ENCODE measurements at places on chromosomes 13 and 19.

DNA sequence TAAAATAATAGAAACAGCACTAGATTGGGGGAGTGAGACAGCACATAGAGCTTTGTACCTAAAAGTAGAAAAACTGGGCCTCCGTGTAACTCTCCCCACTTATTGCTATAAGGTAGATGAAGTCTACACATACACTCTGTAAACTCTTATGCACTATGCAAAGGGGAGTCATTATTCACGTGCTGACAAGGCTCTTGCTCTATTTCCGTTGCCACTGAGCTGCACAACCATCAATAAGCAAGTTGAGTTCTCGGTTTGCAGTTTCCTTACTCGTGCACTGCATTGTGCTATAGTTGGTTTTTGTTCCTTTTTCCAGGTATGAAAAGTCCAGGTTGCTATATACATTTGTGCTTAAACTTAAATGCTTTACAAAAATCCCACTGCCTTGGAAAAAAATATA lies 294.0 kb upstream of the DACH1 start:
- DNase-seq, result no peak

- no peak for DNase-seq
Observed at GRCh38 chr19:401866-402511, 7.0 kb downstream of the C2CD4C start.

- DNase-seq, result no peak
Observed at GRCh38 chr13:81888855-81889254, 1547.9 kb upstream of the SPRY2 start.

GRCh38 chr13:85603735-85604134 lies 195.5 kb downstream of the SLITRK6 start:
- no peak for DNase-seq

GRCh38 chr13:32409561-32410421 lies 18.1 kb downstream of the N4BP2L1 start:
- DNase-seq, result no peak

DNA sequence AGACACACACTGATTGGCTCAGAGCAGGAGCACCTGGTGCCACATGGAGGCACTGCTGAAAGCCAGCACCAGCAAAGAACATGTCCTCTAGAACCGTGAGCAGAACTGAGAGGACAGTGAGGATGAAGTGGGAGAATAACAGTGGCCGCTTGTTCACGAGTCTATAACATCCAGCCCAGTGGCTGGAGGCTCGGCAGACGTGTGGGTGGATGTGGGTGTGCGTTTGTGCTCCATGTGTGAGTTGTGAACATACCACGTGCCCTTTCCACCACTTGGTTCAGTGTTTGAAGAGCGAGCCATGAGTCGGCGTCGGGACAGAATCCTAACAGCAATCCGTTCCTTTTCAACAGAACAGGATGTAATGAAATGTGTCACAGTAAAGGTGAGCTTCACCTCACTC lies 113.0 kb downstream of the SOX1 start:
- no peak for DNase-seq

DNA sequence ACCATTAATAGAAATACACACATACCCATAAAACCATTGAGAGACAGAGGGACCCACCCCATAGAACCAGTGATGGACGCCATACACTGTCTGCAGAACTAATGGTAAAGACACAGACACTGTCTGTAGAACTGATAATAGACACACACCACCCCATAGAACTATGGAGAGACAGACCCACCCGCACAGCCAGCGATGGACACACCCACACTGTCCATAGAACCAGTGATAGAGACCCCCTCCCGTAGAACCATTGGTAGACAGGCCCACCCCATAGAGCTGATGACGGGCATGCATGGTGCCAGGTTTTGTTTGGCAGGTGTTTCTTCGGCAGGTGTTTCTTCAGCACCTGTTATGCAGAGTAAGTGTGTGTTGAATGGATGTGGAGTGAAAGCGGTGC lies 88.3 kb upstream of the TEX29 start:
- DNase-seq, result no peak

DNA sequence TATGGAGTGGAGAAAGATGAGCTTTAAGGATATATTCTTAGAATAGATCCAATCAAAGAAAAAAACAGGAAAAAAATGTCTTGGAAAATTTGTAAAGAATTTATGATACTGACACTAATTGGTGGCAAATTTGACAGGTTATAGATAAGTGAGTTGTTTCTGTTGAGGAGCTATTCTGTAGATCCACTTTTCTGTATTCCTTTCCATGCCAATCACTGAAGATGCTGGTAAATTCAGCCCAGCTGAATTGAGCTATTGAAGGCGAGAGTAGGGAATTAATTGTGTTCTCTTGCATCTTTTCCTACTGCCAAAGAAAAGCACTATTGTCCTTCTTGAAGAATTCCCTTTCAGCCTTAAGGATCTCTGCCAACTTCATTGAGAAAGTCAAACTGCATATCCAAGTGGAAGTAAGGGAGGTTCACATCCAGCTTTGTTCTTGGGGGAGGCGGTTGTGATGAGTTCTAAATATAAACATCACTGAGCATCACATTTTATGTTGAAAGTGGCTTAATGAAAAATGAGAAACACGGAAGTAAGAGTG lies 113.1 kb downstream of the PCDH9 start:
- no peak for DNase-seq

DNA sequence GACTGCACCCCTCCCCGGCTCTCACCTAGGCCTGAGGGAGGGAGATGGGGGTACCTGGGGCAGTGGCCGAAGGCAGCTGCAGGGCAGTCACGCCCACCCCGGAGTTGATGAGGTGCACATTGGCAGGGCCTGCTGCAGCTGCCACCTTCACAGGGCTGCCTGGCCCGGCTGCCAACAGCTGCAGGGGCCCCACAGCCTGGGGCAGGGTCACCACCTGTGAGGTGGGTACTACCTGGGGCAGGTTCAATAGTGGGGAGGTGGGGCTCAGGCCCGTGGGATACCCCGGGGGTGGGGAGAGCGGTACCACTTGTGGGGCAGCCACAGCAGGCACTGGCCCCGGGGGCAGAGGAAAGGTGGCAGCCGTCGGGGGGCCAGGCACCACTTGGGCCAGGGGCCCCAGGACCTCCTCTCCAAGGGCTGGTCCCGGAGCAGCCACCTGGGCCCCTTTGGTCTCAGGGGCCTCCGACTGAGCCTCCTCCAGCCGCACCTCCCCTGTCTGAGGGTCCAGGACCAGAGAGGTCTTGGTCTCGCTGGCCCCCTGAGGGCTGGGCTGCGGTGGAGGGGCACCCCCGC lies 2.7 kb downstream of the SIX5 start:
- DNase-seq, result no peak

DNA sequence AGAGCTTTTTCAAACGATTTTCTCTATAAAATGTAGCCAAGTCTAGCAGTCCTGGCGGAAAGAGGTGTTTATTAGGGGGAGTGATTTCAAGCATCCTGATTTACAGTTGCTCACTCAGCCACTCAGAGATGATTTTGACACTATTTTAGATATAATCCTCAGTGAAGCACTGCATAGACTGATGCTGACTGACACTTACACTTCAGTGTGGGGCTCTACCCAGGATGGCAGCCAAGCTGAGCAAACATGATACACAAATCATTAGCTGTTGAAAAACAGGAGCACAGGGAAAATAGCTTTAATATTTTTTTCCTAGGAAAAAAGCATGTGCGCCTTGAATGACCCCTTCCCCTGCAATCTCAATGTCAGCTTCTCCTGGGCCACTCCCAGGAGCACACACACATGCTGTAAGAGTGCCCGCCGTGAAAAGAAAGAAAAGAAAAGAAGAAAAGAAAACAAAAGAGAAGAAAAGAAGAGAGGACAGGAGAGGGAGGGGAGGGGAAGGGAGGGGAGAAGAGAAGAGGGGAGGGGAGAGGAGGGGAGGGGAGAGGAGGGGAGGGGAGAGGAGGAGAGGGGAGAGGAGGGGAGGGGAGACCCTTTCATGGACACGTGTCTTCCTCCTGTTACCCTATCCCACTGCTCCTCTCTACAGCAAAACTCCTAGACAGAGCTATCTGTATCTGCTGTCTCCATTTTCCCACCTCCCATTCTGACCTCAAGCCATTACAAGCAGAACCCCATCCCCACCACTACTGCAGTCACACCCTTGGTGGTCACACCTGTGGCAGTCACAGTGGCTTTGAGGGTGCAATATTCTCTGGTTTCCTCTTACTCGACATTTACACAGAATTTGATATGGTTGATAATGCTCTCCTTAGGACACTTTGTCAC lies 36.4 kb downstream of the RCBTB2 start:
- DNase-seq, result no peak

DNA sequence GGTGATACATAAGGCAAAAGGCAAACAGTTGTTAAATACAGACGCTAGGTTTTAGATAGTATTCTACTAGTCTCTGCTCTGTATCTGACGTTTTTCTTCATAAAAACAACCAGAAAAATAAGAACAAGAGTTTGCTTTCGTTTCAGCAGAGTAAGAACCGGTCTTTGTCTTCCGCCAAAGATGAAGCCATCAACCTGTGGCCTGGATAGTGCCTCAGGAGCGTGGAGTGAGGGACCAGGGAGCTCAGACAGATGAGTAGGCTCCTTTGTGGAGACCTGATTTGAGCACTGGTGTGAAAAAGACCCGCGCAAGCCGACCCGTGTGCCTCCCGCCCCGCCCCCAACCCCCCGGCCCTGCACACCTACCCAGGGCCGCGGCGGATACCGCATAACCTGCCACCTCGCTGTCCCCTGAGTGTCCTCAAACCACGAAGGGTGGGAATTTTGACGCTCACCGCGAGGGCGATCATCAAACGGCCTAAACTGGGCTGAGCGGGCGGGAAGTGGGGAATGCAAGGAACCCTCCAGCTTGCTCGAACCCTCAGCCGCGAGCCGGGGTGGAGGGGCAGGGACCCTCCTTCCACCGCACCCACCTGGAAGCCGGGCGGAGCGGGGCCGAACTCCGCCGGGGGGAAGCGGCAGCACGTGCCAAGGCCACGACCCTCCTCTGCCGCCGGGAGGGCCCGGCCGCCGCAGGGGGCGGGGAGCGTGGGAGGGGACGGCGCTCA lies 866 bp upstream of the LMO7 start:
- DNase-seq, result no peak

DNA sequence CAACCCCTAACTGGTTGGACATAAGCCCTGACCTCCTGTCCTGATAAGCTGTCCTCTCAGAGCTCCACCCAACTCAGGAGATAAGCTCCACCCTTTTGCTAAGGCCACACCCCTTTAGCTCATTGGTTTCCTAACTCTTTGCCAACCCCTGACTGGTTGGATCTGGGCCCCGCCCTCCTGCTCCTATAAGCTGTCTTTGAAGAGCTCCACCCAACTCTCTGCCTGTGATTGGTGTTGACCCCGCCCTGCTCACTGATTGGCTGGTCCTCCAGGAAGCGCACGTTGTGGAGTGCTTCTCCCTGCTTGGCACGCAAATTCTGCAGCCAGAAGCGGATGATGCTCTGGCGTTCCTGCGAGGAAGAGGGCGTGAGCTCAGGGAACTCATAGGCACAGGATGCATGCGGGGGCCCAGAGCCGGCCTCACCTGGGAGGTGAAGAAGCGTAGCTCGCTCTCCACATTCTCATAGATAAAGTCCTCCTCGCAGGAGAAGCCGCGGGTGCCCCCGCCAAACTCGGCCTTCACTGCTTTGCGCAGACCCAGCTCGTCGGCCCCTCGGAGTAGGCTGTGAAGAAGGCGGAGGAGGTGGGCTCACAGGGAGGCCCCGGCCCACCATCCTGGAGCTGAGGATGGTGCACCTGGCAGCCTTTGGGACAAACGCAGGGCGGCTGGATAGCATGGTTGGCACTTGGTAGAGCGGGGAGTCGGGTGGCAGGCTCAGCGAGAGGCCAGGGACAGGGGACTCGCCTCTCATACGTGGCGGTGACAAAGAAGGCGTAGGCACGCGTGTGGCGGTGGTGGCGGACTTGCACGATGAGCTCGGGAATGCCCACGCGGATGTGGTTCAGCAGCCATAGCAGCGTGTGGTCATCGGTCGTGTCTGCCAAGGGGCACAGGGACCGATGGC lies 1.7 kb downstream of the ANO8 start:
- no peak for DNase-seq

GRCh38 chr19:46082728-46083050 lies 41.8 kb downstream of the IGFL3 start:
- no peak for DNase-seq

GRCh38 chr13:39825886-39826285 lies 170.4 kb downstream of the COG6 start:
- no peak for DNase-seq

DNA sequence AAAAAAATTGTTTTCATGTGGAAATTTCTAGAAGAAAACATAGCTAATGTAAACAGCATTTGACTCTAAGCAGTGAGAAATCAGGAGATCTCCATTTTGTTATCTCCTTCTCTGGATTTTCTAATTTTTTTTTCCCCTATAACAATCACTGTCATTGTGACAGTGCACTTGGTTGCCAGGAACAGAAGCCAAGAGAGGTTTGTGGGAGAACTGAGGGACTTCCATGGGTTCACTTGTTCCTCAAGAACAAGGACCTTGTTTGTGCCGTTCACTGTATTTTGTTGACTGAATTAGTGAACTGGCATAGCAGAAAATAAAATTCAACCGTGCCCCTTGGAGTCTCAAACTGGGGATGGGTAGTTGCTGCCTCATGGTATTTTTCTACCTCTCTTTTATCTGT lies 17.1 kb downstream of the SHISA7 start:
- no peak for DNase-seq

GRCh38 chr13:108830916-108831315 lies 201.5 kb downstream of the MYO16 start:
- DNase-seq, result no peak

GRCh38 chr19:29483944-29484581 lies 41.7 kb upstream of the VSTM2B start:
- no peak for DNase-seq

- no peak for DNase-seq
Observed at GRCh38 chr13:41675306-41675705, 218.0 kb downstream of the RGCC start.

DNA sequence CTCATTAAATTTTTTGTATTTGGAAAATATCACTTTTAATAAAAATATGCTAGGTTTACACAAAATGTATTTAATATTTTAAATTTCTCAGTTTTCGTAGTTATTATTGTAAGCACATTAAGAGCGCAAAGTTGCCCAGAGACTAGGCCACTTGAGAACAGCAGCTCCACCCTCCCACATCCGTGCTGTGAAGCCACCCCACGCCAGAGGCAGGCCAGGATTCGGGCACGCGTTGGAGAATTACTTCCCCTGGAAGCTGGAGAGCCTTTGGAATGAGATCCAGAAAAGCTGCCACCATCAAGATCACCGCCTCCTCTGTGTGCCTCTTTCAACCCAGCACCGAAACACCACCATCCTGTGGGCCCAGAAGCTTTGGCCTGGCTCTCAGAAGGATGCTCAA lies 41.0 kb upstream of the SPACA7 start:
- DNase-seq, result no peak

- DNase-seq, result no peak
Observed at GRCh38 chr19:1787116-1787515, 25.0 kb downstream of the ATP8B3 start.

DNA sequence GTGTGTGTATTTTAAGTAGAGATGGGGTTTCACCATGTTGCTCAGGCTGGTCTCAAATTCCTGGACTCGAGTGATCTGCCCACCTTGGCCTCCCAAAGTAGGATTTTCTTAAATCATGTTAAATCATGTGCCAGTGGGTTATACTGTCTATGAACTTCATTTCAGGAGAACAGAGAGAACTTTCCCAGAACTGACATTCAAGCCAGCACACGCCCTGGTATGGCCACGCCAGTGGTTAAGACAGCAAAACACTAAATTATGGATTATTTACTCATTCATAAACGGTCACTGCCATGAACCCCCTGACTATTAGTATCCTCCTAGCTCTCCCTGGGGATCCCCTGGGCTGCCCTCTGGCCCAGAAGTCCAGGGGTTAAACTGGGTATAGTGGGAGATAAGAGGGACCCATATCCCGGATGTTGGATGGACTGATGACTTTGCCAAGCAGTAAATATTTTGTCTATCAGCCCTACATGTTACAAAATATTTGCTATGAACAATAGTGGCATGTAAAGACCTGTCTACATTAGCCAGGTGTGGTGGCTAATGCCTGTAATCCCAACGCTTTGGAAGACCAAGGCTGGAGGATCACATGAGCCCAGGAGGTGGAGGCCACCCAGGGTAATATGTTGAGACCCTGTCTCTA lies 16.1 kb upstream of the STRN4 start:
- no peak for DNase-seq
